ENCODE measurements at places on chromosomes 3 and 15.

DNA sequence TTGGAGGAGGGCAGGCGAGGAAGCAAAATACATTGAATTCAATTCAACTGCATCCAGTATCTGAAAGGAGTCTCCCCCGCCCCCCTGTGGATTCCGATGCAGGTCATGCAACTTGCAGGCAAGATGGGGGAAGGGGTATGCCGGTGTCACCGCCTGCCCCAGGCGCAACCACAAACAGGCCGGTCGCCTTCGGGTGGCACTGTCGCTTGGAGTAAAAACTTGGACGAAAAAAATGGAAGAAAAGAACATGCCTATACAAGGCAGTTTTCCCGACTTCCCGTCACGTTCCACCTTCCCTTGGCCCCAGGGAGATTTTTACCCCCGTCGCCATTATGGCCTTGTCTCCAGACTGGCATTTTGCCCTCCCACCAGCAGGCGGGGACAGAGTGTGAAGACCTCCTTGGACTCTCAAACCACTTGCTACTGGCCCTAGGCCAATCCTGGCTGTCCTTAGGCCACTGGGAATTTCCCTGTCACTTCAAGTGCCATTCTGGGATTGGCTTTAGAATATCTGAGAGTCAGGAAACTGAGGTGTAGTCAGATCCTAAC is 1.6 kb upstream of the NTRK3 start:
- no peak for DNase-seq

- no peak for DNase-seq
Observed at GRCh38 chr3:56025326-56025725, 442.9 kb downstream of the ERC2 start.

DNA sequence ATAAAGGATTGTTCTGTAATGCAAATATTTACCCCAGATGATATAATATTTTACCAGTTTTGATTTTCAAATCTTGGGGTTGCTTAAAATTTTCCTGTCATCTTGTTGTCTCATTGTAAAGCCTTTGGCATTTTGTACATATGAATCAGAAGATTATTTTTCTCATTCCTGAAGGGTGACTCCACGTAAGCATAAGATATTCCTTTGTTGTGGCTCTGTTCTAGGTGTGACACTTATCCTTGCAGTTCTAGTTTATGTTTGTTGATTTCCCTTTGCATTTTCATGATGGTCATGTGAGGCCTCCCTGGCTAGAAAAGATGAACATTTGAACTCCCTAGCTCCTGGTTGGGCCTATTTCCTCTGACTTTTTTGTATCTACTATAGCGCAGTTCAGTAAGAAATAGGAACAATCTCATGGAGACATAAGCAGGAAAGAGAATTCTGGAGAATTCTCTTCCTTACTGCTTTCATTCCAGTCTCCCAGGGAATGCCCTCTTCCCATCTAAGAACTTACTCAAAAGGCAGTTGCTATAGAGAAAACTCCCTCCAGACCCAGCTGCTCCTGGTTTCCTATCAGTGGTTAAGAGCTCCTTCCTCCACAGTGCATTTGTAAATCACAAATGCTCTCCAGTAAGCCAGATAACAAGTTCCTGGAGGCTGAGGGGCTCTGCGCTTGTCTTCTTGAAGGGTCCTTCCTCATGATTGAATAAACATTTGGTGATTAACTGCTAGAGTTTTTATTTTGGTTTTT is 124.7 kb downstream of the WNT5A start:
- DNase-seq: no peak

GRCh38 chr3:69197922-69198530 is 75.6 kb upstream of the LMOD3 start:
- DNase-seq: peak; percentile 67

DNA sequence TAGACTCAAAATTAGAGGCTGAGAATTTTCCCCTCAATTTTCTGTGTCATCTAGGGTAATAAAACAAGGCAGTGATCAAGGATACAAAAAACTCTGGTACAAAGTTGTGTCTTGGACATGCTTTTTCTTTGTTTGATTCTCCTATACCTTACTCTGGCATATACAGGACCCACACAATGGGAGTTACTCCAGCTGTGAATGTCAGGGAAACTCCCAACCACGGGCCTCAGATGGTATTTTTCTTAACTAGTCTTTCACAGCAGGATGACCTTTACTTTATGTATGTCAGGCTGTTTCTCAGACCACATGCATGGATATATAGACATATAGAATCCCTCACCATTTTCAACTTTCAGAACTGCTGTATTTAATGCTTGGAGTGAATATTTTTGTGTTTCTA is 41.3 kb downstream of the FEZF2 start:
- no peak for DNase-seq

DNA sequence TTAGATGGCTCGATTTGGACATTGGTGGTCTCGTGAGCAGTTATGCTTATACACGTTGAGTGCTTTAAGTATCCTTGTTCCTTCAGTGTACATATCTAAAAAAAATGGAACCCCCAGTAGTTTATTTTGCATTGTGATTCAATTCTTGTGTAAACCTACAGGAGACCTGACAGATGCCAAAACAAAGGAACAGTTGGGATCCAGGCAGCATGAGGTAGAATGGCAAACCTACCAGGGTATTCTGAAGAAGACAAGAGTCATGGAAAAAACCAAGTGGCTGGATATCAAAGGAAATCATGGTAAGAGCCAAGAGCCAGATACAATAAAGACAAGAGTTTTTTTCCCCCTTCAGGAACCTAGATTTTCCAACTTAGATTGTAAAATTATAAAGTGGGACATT is 2.0 kb downstream of the TMEM62 start:
- no peak for DNase-seq

- no peak for DNase-seq
Observed at GRCh38 chr3:78337801-78338211, 1297.9 kb downstream of the ROBO2 start.

DNA sequence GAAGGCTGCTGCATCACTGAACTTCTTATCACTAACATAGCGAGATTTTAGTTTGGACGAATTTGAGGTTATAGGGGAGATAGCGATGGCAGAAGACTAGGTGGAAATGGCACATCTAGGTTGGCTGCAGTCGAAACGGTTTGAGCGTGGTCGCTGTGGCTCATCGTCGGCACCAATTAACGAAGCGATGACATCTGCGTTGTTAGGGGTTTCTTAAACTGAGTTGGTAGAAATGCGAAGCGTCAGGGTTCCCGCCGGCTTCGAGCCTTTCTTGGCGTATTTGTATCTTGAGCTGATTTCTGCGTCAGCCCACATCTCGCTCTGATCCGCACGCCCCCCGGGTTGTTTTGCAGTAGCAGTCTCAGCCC is 319 bp downstream of the LNP1 start:
- peak; percentile 65 for DNase-seq

DNA sequence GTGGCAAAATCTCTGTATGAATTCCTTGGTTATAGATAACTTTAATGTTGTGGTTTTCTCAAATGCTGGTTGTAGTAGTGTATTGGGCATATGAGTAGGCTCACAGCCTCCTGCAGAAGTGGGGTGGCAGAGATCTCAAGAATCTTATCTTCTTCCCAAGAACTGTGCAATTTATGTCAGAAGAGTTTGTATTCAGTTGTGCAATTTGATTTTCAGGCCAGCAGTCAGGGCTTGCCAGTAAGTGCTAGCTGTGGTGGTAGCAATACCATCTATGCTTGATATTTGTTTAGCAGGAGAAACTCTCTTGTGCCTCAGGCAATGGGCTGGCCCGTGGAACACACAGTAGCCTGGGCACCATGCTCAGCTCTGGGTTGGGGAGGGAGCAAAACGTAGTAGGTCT is 58.4 kb upstream of the GOLIM4 start:
- DNase-seq: no peak

DNA sequence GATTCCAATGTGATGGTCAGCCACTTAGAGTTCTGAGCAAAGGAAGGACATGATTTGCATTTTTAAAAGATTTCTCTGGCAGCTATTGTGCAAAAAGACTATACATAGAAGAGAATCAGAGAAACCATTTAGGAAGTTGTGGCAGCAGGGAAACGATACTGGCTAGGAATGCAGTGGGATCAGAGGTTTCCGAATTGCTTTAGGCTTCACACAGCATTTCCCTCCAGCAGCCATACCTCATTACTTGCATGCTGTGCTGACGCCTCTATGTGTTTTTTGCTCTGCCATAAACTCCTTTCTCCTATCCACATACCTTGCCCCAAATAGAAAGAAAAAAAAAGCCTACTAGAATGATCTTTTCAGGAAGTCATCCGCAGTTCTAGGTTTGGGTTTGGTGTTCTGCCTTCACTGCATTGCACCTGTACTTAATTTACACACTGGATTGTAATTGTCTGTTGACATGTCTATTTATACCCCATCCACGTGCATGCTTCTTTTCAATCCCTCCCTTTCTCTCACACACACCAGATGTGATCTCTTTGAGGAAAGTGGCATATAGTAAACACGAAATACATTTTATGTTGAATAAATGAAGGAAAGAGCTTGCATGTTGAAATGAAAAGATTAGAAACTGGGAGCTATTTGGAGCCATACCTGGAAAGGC is 860.3 kb upstream of the SEMA6D start:
- no peak for DNase-seq

DNA sequence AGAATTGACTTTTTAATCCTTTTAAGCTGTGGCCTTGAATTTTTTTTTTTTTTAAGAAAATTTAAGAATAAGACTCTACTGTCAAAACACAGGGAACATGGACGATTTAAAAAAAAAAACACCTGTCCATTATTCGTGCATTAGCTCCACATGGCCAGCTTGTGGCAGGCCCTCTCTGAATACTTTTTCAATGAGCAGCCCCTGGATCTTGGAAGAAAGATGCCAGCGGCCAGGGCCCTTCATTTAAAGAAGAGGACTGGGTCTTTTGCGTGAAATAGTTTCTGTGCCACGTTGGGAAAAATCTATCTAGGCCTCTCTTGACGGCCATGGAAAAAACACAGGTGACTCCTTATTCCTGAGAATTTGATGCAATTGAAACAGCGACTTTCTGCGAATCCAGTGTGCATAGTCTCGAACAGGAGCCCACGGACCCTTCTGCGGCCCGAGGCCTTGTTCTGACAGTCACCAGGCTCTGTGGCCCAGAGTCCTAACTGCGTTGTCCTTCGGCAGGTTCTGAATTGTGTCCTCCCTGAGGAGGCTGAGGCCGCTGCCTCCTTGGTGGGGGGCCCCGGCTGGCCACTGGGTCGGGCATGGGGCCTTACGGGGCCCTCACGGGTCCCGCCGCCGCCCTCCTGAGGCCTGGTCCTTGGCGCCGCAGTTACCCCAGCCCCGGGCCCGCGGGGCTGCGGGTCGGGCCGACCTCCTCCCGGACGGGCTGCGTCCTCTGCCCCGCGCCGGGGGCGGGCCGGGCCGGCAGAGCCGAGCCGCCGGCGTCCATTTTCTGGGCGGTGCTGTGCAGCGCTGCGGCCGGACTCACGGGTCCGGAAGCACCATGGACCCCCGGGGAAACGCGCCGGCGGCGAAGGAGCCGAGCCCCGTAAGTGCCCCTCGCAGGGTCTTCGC is 33.5 kb downstream of the ZBTB38 start:
- peak; percentile 61 for DNase-seq

- DNase-seq: no peak
Observed at GRCh38 chr3:71984843-71985613, 200.1 kb upstream of the PROK2 start.

DNA sequence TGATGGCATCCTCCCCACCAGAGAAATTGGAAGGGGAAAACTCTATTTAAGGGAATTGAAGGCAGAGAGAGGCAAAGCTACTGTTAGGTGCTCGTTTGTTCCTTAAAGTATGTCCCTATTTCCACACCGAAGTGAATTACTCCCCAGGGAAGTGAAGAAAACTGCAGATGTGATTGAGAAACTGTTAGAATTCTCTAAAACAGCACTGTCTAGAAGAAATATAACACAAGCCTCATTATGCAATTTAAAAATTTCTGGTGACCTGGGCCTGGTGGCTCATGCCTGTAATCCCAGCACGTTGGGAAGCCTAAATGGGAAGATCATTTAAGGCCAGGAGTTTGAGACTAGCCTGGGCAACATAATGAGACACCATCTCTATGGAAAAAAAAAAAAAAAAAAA is 305.0 kb downstream of the SHQ1 start:
- DNase-seq: no peak

DNA sequence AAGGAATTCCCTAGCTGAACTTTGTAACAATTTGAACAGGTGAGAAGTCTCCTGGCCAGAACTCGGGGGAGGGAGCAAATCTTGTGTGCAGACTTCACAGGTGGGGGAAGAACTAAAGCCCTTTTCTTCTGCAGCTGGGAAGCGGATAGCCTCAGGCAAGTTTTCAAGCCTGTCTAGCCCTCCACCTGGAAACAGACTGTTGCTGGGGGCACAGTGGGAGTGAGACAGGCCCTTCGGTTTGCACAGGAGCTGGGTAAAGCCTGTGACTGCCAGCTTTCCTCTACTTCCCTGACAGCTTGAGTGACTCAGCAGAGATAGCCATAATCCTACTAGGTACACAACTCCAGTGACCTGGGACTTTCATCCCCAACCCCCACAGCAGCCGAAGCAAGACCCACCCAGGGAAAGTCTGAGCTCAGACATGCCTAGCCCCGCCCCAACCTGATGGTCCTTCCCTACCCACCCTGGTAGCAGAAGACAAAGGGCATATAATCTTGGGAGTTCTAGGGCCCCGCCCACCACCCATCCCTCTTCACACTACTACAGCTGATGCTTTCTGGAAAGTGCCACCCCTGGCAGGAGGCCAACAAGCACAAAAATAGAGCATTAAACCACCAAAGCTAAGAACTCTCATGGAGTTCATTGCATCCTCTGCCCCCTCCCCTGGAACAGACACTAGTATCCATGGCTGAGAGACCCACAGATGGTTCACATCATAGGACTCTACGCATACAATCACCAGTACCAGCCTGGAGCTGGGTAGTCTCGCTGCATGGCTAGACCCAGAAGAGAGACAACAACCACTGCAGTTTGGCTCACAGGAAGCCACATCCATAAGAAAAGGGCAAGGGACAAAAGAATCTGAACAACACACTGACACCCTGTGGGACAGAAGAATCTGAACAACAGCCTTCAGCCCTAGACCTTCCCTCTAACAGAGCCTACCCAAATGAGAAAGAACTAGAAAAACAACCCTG is 479.0 kb downstream of the RAP2B start:
- no peak for DNase-seq

GRCh38 chr3:21531909-21532308 is 219.1 kb downstream of the ZNF385D start:
- no peak for DNase-seq

DNA sequence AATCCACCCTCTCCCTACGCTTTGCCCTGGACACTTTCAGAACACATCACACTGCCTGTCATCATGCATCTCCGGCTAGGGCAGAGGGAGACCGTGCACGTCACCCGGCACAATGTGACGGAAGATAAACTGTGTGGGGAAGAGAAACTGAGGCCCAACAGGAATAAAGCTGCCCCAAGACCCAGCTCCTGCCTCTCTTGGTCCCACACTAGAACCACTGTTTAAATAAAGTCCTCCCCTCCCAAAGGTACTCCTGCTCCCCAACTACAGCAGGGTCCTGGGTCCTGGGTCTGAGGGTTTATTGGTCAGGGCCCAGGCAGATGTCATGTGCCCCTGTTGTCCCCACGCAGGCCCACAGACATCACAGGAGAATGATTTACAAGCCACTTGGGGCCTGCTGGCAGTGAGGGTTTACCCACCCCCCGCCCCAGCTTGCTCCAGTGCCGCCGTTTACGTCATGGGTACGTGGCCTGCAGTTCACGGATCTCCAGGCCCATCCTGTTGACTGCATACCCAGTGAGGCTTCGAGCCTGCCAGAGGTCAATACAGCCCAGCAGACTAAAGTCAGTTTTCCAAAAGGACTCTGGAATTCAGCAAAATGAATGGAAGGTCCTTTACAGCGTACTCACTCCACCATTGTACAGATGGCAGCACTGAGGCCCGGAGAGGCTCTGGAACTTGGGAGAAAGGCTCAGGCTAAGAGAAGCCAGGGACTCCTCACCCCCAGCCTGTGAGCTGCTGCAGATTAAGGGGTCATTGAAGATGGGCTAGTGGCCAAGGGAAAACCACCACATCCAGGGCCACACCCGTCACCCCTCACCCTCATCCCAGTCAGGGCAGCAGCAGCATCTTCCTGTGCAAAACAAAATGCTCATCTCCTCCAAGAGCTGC is 23.2 kb downstream of the ALS2CL start:
- DNase-seq: no peak

Data from CD4-positive, alpha-beta T cell treated with Interleukin-10 for 1 hour (primary cell).